Activated T-helper 17 cell treated with anti-CD3 and anti-CD28 coated beads, Interleukin-2, amount 50 U/mL, for 72 hours (primary cell): ENCODE measurements at places on chromosomes 3 and 15. TPM values are rescaled to one million over a fixed set of nuclear protein-coding genes. Genes with fewer than 3 reads are reported as not detected.

DNA sequence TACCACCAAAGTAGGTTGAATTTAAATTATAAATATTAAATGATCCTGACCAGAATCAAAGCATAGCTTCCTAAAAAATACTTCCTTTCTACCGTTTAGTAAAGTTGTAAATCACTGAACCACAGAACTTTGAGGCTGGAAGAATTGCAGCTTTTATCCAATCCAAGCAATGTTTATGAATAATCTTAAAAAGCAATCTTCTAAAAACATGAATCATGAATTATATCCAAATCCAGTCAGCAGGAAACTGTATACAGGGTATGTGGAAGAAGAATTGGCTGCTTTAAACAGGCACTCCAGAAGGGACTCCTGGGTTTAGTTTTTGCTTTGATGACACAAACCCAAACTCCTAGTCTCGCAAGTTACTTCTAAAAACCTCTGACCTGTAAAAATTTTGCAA lies 30.2 kb downstream of the HEG1 start:
- ATAC-seq = no peak

CCR8 gene
- total RNA-seq = 10.2 TPM

- no peak for ATAC-seq
Measured at GRCh38 chr3:24457719-24458118, 36.9 kb downstream of the THRB start.

DNA sequence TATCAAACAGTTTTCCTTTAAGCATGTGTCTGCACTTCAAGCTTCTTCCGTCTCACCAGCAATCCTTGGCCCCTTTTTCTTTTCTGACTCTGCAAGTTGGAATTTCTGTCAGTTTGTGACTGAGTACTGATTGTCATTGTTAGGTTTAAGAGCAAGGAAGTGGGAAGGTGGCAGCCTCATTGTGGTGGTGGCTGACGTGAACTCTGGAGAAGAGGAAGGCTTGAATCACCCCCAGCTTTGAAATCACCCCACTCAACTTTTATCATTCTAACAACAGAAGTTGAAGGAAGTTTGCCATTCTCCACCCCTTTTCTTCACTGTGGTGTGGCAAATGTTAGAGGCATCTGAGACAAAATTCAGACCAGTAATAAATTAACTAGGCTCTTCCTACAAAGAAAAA lies 231.6 kb upstream of the AGTR1 start:
- no peak for ATAC-seq

DNA sequence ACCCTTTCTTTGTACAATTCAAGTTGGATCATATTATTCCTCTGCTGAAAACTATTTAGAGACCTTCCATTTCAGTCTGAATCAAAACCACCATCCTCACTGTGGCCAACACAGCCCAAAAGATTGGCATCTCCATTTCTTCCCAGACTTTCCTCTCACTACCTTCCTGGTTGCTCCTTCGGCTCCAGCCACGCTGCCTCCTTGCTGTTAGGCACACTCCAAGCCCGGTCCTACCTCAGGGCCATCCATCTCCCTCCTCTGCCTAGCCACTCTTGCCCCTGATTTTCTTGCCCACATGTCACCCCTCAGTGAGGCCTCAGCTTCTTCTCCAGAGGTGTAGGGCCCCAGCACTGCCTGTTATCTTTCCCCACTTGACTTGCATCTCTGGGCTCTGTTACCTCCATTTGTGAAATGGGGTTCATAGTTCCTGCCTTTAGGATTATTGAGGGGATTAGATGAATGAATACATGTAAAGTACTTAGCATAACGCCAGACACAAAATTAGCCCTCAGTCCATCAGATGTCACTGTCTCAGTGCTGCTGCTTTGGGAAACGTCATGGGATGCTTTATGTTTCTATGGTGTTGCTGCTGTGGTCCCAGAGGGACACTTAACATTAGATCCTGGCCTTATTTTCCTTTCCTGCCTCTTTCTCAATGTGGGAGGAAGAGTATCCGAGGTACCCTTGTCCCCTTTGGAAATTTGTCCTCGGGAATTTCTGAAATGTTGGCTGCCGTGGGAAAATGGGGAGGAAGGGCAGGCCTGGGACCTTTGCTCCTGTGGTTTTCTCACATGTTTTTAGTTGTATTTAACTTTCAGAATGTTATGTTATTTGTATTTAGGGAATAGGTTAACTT lies 31.3 kb downstream of the SNRK start:
- ATAC-seq = no peak

GRCh38 chr3:49720855-49721595 lies 1.5 kb upstream of the AMIGO3 start:
- no peak for ATAC-seq

GP9 gene
- not detected for total RNA-seq

GRCh38 chr3:128402319-128402718 lies 64.4 kb downstream of the DNAJB8 start:
- no peak for ATAC-seq

DNA sequence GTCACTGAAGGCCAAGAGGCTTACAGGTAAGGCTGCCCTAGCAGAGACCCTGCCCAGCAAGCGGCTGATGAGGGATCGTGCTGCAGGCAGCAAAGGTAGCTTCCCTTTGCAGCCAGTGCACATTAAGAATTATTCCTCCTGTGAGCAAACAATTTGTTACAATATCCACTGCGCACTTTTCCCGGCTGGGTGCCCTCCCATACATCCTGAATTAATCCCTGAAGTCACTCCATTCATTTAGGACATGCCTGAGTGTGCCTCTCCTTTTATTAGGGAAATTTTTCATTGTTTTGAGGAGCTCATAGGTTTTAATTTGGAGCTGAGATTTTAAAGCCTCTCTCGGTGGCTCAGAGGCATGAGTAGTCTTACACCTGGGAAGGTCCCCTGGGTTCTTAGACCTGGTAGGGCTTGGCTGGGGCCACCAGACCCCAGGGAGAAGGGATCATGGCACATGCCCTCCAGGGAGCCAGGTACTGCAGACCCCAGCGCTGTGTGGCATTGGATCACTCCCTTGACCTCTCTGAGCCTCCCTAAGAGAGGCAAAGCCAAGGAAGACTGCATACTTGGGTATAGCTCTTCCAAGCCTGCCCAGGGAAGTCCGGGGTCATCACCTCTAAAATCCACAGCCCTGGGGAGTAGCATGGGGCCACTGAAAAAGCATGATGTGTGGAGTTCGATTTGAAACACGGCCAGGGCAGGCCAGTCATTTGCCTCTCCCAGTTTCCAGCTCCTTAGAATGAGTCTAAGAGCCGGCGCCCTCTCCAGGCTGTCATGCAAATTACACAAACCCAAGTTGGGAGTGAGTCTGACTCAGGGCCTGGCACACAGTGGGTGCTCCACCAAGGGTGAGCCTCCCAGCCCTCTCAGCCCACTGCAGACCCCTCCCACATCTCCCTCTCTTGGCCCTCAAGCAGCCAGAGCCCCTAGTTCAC lies 151.9 kb upstream of the LINGO1 start:
- ATAC-seq = peak; percentile 40

GRCh38 chr3:119731560-119732343 lies 28.9 kb downstream of the CFAP91 start:
- peak; percentile 90 for ATAC-seq

HMG20A gene
- total RNA-seq = 31.2 TPM

- no peak for ATAC-seq
Measured at GRCh38 chr3:44099566-44100297, 142.0 kb upstream of the TOPAZ1 start.

- no peak for ATAC-seq
Measured at GRCh38 chr3:8485943-8486342, 15.7 kb upstream of the LMCD1 start.

GRCh38 chr3:107271787-107272387 lies 105.4 kb upstream of the CCDC54 start:
- no peak for ATAC-seq

- no peak for ATAC-seq
Measured at GRCh38 chr15:83784975-83785374, 131.1 kb downstream of the ADAMTSL3 start.

TIMP4 gene
- not detected for total RNA-seq

DISP2 gene
- total RNA-seq = 1.6 TPM
